ENCODE measurements at places on chromosomes 7 and 10.

DNA sequence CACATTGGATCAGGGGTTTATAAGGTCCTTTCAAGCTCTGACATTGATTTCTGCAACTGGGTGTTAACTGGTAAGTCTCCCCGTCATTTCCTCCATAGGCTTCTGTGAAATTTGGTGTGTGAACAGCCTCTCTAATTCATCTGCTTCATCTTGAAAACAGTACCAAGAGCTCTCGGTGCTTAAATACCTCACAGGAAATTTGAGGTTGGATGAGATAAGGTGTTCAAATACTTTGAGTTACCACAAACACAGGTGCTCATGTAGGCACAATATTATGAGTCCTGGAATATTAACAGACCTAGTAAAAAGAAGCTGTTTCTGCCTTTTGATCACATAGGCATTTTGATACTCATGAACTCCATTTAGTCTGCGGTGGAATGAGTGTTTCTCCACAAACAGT is 85.2 kb downstream of the RTKN2 start:
- no peak for DNase-seq

- DNase-seq = no peak
Measured at GRCh38 chr7:65731562-65732035, 141.3 kb upstream of the VKORC1L1 start.

- peak; percentile 42 for DNase-seq
Measured at GRCh38 chr7:98133621-98134303, 27.1 kb downstream of the LMTK2 start.

DNA sequence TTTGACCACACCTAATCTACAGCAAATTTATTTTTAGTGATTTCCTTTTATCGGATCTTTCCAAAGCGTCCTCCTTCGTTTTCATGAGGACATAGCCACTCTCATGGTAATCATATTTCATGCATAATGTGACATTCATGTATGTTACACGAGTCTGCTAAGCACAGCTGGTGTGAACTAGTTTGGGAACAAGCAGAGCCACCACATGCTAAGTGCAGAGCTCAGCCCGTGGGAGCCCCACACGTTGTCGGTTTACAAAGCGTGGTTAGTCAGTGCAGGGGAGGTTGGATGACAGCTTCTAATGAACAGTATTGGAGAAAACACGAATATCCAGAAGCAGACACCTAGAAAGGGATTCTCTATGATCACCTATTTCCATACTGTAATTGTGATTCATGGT is 78.4 kb upstream of the GJD4 start:
- no peak for DNase-seq

- peak; percentile 91 for DNase-seq
Measured at GRCh38 chr10:104330168-104331110, 7.8 kb downstream of the ITPRIP start.

DNA sequence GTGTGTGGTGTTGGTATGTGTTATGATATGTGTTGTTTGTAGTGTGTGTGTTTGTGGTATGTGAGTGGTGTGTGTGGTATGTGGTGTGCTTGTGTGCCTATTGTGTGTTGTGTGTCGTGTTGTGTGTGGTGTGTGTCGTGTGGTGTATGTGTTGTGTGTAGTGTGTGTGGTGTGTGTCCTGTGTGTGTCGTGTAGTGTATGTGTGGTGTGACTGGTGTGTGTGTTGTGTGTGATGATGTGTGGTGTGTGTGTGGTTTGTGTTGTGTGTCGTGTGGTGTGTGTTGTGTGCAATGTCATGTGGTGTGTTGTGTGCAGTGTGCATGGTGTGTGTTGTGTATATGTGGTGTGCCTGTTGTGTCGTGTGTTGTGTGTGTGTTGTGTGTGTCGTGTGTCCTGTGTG is 144.6 kb downstream of the DNAJB6 start:
- no peak for DNase-seq

- no peak for DNase-seq
Measured at GRCh38 chr7:2465928-2466327, 10.3 kb downstream of the GRIFIN start.

GRCh38 chr10:79401015-79401921 is 44.2 kb downstream of the ZCCHC24 start:
- no peak for DNase-seq

- DNase-seq = no peak
Measured at GRCh38 chr10:5904227-5904626, 14.2 kb downstream of the FBH1 start.

GRCh38 chr10:114265392-114266053 is 26.5 kb downstream of the VWA2 start:
- no peak for DNase-seq

DNA sequence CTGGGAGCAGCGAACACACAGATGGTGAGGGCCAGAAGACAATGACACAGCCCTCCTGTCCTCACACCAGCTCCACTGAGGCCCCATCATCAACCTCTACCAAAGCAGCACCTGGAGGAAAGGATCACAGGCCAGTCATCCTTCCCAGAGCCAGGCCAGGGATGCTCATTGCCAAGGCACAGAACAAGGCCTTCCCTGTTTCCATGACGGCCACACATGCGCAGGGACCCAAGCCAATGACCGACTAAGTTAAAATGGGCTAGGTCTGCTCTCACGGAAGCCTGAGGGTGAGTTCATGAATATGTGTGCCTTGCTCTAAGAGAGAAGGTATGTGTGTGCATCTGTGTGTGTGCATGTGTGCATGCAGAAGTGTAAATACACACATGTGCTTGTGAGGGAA is 39.6 kb downstream of the COBL start:
- DNase-seq = no peak

- no peak for DNase-seq
Measured at GRCh38 chr7:135658564-135658963, 3.8 kb upstream of the STMP1 start.

DNA sequence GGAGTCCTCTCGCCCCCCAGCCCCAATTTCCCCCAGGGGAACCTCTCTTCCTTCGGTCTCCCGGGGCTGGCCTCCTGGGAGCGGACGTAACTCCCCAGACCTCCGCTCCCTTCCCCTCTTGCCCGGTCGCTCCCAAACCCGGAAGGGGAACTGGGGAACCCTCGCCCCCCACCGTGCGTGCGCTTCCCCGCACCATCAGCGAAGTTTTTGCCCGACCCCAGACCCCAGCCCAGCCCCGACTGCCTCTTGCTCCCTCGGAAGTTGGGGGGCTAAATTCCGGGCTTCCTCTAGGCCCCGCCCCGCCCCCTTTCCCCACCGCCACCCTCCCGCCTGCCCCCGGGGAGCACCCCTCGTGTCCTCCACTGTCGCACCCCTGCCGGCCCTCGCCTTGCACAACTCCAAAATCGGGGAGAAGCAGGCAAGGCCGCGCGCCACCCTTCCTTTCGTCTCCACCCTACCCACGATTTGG is 436 bp downstream of the GNB2 start:
- DNase-seq = no peak

DNA sequence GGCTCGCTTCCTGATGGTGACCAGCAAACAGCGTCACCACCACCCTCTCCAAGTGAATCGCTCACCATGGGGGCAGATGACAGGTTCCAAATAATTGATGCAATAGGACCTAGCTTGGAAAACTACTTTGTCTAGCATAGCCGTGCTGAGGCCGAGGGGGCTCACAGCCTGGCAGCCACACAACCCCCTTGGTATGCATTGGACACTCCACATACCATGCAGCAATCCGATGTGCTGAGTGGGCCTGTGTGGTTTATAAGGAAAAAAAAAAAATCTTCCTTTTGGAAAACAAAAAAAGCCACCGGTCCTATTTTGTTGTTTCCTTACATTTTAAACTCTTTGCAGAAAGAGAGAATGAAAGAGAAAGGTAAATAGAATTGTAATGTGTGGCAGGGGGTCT is 15.1 kb downstream of the GATA3 start:
- no peak for DNase-seq

GRCh38 chr7:140478246-140479061 is 851 bp downstream of the MKRN1 start:
- DNase-seq = peak; percentile 29

GRCh38 chr10:79268161-79268601 is 79.1 kb upstream of the PPIF start:
- DNase-seq = no peak

DNA sequence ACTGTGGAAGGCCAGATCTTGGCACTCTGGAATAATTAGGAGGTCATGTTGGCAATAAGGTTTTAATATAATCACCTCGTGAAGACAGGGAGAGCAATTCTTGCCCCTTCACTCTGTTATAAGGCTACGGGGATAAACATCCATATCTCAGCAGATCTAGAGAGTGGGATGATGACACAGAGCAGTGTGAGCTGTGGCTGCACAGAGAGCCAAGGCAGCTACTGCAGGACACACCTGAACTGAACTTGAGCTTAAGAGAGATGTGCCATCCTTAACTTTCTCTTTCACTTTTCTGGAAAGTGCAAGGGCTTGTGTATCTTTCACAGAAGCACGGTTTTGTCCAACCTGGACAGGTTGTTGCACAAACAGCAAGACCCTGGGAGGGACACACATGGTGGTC is 174.7 kb downstream of the GATA3 start:
- DNase-seq = no peak

DNA sequence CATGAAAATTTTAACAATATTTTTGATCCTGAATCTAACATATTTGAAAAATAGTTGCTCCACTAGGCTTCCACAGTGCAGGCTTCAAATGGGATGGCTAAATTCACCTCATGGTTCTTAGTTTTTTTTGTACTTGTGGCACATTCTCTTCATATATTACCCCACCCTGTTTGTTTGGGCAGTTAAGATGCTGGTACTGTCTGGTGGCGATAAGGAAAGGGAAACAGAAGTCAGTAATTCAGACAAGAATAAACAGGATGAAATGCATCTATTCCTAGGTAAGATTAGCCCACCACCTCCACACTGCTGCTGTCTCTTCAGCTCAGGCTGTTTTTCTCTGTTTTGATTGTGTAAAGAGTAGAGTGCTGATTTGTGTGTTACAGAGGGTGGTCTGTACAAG is 44.2 kb downstream of the GLRX3 start:
- DNase-seq = no peak

DNA sequence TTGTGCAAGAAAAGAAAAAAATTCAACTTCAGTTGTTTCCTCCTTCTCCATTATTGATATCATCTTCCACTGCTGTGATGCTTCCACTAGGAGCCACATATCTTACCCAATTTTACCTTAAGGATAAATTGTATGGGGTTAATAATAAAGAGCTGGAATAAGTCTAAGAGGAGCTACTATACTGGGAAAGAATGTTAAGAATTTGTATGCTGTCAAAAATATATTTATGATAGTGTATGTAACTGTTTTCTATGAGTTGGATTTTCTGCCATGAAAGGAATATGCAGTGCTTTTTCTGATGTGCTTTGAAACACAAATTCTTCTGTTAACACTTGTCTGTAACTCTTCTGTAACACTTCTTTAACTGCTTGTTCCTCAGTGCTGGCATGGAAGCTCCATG is 219.1 kb downstream of the VTI1A start:
- DNase-seq = no peak

DNA sequence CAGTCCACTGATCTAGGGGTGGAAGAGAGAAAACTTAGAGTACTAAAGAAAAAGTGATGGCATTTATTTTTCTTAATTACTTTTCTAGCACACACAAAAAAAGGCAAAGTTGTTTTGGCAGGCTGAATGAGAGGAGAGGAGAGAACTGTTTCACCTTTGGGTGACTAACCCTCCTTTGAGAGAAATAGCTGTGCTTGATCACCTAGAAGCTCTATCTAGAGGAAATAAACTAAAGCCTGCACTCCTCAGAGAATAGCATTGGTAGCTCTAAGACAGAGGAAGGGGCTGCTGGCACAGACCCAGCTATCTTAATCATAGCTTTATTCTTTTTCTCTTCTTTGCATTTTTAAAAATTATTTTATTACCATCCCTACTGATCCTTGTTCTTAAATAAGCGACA is 6.3 kb downstream of the TMEM243 start:
- no peak for DNase-seq

DNA sequence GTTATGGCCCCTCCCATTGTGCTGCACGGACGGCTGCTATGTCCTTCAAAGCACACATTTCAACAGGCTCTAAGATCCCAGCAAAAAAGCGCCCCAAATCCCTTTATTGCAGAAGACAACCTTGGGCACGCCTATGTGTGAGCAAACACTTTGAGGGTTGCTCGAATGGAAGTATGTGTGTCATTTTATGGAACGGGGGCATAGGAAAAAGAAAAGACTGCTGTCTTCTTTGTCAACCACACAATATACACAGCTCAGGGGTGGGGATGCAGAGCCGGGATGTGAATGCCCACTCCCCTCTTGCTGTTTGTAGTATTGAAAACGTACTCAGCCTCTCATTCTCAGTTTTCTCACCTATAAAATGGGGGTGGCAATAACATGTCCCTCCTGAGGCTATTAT is 32.0 kb downstream of the C10orf53 start:
- DNase-seq = no peak

Measured in NCI-H226 (cell line).